ENCODE measurements at places on chromosomes 1 and 21. TPM values are rescaled to one million over a fixed set of nuclear protein-coding genes. Genes with fewer than 3 reads are reported as not detected.

DNA sequence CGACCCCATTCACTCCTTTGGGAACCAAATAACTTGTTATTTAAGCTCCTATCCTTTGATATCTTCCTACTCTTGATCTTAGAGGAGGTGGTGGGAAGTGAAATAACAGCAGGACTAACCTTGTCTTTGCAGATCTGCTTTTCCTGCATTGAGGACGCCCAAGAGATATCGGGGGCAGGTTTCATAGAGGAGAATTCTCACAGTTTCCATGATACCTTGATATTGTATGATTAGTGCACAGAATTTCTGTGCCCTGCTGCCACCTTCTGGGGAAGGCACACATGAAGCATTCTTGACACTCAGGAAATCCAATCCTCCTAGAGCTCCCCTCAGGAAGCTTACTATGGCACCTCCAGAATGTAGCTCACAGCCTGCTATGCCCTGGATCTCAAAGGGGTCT lies 1.6 kb downstream of the CD1B start:
- no peak for DNase-seq
- no peak overlapping the region for H3K4me3 ChIP-seq
- H3K27me3 ChIP-seq = no peaks in the 10 kb centered on the region
- H3K27ac ChIP-seq = no peak overlapping the region

Gene ELAPOR1
- total RNA-seq = 1.2 TPM

Gene TP53BP2
- total RNA-seq = 32.9 TPM

- H3K27ac ChIP-seq = no peak overlapping the region
- H3K27me3 ChIP-seq = no peaks in the 10 kb centered on the region
- H3K36me3 ChIP-seq = no peaks in the 10 kb centered on the region
- H3K4me1 ChIP-seq = no peaks in the 10 kb centered on the region
- no peak overlapping the region for H3K4me3 ChIP-seq
These were observed 81.6 kb upstream of the PBX1 start for GRCh38 chr1:164477343-164477742.

DNA sequence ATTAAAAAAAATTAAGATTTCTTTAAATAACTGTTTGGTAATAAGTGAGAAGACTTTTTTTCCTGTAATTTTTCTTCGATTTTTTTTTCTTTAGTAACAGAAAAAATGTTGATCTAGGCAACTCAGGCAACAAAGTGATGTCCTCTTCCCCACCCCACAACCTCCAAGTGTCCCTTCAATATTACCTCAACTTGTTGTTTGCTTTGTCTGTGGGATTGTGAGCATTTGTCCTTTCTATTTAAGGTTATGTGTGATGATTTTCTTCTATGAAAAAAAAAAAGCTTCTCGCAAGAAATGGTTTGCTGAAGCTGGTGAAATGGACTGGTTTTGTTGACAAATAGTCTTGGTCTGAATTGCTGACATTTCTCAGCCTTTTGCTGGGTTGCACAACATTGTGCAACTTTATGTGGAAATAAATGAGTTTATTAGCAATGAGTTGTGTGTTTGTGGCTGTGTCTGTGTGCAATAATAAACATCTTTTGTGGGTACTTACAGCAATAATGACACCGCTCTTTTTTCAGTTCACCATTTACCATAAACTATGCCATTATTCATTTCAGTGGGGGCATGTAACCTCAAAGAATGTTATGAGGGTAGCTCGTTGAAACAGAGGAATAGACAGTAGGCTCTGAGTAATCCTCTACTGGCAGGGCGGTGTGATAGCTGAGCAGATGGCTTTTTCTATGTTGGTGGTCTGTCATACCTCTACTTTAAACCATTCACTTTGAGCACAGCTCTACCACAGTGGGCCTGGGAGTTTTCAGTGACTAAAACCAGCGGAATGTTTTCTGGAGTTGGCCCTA lies 218.4 kb downstream of the HLX start:
- peak; percentile 95 for DNase-seq
- H3K27me3 ChIP-seq = no peaks in the 10 kb centered on the region
- no peaks in the 10 kb centered on the region for H3K36me3 ChIP-seq
- peaks cover 31% of the 10 kb centered on the region for H3K4me1 ChIP-seq
- H3K4me3 ChIP-seq = no peak overlapping the region

DNA sequence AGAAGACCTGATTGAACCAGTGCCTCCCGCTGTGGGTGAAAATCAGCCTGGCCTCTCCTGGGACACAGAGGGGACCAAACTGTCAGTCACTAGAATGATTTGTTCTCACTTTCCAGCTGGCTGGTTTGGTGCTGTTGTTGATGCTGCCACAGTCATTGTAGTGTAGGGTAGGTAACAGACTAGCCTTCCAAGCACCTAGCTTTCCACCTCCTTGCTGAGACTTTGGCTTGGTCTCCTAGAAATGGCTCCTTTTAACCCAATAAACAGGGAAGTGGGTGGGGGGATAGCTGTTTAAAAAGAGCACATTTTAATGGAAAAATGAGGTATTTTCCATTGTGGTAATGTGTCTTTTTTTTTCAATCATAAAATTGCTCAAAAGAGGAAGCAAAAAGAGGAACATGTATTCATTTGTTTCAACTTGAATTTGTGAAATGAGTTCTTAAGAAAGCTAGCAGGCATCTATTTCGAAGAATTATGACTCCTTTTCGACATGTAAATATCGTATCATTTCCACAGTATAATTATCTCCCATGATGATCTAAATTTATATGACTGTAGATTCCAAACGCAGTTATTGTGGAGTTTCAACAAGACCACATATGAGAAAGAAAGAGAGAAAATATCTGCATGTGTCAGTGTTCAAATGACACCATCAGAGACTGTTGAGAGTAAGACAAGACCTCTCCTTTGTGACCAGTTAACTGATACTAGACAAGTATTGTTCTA lies 190.1 kb downstream of the HLX start:
- DNase-seq = no peak
- H3K4me1 ChIP-seq = no peaks in the 10 kb centered on the region
- no peaks in the 10 kb centered on the region for H3K27me3 ChIP-seq
- H3K36me3 ChIP-seq = no peaks in the 10 kb centered on the region
- no peak overlapping the region for H3K4me3 ChIP-seq

DNA sequence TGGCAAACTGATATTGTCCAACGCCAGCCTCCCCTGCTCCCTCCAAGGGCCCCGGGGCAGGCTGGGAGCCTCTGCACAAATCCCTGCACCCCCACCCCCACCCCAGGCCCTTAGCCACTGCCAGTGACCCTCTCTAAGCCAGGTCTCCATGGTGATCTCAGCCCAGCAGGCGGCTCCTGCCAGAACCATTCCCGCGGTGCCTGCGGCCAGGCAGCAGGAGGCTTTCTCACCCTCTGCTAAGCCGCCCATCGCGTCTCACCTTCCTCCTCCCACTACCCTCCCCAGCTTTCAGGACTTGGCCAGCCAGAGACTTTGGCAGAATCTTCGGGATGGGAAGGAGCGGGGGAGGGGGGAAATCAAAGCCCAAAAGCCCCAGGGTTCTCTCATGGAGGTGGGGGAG lies 46.8 kb upstream of the WASF2 start:
- H3K4me3 ChIP-seq = no peak overlapping the region
- DNase-seq = no peak

DNA sequence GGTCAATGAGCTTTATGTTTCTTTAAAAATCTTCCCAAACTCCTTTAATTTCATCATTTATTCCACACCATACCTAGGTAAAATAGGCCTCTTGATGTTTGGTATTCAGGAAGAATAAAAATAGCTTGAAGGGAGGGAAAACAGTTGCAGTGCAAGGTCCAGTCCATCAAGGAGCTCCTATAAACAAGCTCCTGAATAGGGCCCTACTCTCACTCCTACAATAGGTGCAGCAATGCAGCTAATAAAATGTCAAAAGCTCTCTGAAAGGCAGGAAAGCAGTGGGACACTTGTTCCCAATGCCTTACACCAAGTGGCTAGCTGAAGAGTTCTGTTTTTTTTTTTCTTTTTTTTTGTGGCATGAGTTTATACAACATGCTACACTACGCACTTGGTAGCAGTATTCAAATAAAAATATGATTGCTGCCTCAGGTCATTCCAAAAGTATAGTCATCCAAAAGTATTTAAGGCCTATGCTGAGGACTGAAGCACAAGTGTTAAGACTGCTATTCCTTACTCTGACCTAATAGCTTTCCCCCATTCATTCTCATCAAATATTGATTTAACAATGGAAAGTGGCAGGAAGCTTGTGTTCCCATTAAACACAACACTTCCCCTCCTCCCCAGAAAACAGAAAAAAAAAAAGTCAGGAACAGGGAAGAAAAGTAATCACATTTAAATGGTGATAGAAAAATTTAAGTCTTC lies 9.8 kb downstream of the TEX38 start:
- H3K36me3 ChIP-seq = peaks cover 92% of the 10 kb centered on the region
- no peaks in the 10 kb centered on the region for H3K27me3 ChIP-seq
- no peaks in the 10 kb centered on the region for H3K4me1 ChIP-seq
- H3K4me3 ChIP-seq = no peak overlapping the region
- no peak for DNase-seq

Gene LCE2B
- total RNA-seq = not detected

GRCh38 chr1:229430761-229431283 lies 3.1 kb downstream of the ACTA1 start:
- H3K27ac ChIP-seq = no peak overlapping the region
- DNase-seq = peak; percentile 50
- no peaks in the 10 kb centered on the region for H3K36me3 ChIP-seq
- H3K4me3 ChIP-seq = no peak overlapping the region
- peaks cover 9% of the 10 kb centered on the region for H3K4me1 ChIP-seq

DNA sequence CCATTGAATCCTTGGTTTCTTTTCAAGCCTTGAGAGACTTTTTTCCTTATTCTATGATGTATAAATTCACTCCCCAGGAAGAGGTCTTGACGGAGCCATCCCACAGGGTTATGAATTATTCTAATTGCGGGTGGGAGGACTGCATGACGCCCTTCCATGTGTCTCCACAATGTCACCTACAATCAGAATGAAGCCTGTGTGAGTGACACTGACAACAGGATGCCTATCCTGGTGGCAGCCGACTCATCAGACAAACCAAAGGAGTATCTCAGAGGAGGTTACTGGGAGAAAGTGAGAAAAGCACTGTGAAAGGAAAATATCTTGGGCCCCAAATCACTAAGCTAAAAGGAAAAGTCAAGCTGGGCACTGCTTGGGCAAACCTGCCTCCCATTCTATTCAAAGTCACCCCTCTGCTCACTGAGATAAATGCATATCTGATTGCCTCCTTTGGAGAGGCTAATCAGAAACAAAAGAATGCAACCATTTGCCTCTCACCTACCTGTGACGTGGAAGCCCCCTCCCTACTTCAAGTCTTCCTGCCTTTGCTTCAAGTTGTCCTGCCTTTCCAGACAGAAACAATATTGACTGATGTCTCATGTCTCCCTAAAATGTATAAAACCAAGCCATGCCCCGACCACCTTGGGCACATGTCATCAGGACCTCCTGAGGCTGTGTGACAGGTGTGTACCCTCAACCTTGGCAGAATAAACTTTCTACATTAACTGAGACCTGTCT lies 98.4 kb downstream of the SMYD2 start:
- no peak overlapping the region for H3K4me3 ChIP-seq
- no peaks in the 10 kb centered on the region for H3K27me3 ChIP-seq
- H3K4me1 ChIP-seq = peaks cover 32% of the 10 kb centered on the region

GRCh38 chr1:32714277-32714676 lies 11.7 kb upstream of the SYNC start:
- H3K36me3 ChIP-seq = peaks cover 2% of the 10 kb centered on the region
- H3K4me1 ChIP-seq = peaks cover 73% of the 10 kb centered on the region
- H3K4me3 ChIP-seq = no peak overlapping the region
- H3K27ac ChIP-seq = no peak overlapping the region
- no peaks in the 10 kb centered on the region for H3K27me3 ChIP-seq
- no peak for DNase-seq

GRCh38 chr1:238346340-238346739 lies 455.6 kb upstream of the ZP4 start:
- H3K27me3 ChIP-seq = no peaks in the 10 kb centered on the region
- no peak overlapping the region for H3K27ac ChIP-seq
- no peak for DNase-seq
- H3K36me3 ChIP-seq = no peaks in the 10 kb centered on the region
- no peaks in the 10 kb centered on the region for H3K4me1 ChIP-seq
- no peak overlapping the region for H3K4me3 ChIP-seq

DNA sequence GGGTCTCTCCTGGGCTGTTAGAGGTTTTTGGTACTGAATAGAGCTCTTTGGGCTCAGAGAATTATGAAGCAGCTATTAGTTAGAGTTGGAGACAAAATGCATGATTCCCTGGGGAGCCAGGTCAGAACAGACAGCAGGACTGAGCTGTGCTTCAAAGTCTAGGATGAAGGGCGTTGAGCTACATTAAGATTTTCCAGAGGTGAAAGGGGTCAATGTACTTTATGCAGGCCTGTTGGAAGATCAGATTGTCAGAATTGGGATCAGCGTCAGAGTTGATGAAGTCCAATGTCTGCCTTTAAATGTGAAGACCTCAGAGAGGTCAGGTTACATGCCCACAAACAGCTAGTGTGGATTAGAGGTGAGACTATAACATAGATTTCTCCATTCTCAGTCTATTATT lies 53.8 kb downstream of the RGS5 start:
- H3K4me3 ChIP-seq = no peak overlapping the region
- no peaks in the 10 kb centered on the region for H3K27me3 ChIP-seq
- no peaks in the 10 kb centered on the region for H3K4me1 ChIP-seq
- no peaks in the 10 kb centered on the region for H3K36me3 ChIP-seq

Gene CD101
- total RNA-seq = 0.50 TPM

- peaks cover 3% of the 10 kb centered on the region for H3K4me1 ChIP-seq
- H3K4me3 ChIP-seq = no peak overlapping the region
- H3K36me3 ChIP-seq = no peaks in the 10 kb centered on the region
- H3K27me3 ChIP-seq = no peaks in the 10 kb centered on the region
These were observed 39.5 kb downstream of the RGS8 start for GRCh38 chr1:182644886-182645285.

- no peaks in the 10 kb centered on the region for H3K27me3 ChIP-seq
- H3K36me3 ChIP-seq = peaks cover 51% of the 10 kb centered on the region
- no peak overlapping the region for H3K27ac ChIP-seq
- no peaks in the 10 kb centered on the region for H3K4me1 ChIP-seq
- H3K4me3 ChIP-seq = no peak overlapping the region
These were observed 106.4 kb downstream of the TBX15 start for GRCh38 chr1:118881751-118882150.

Gene BNIPL
- total RNA-seq = 0.75 TPM

Gene DISP3
- not detected for total RNA-seq

DNA sequence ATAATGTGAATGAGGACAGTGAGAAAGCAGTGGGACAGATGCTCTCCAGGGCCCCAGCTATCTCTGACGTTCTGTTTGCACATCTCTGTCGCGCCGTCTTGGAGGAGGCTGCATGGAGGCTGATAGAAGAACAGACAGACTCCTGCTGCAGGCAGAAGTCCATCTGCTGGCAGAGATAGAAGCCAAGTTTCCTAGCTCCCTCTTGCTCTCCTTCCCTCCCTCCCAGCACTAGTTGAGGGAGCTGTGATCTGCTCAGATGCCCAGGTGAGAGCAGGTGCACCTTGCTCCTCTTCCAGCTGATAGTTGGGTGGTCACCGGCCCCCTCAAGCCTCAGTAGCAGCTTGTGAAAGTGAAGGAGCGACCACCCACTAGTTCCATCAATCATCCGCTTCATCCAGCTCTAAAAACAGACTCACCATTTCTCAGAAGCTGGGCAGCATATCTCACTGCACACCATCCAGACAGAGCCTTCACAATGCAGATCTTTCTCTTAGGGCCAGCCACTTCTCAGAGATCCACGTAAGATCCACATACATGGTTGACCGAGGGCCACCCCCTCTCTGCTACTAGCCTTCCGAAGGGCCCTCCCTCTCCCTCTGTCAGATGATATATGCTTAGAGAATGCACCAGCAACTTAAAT lies 12.9 kb downstream of the LRRN2 start:
- no peaks in the 10 kb centered on the region for H3K36me3 ChIP-seq
- H3K27me3 ChIP-seq = peaks cover 28% of the 10 kb centered on the region
- no peak overlapping the region for H3K4me3 ChIP-seq
- no peak overlapping the region for H3K27ac ChIP-seq
- no peaks in the 10 kb centered on the region for H3K4me1 ChIP-seq

Gene MYOG
- not detected for total RNA-seq

GRCh38 chr1:18893120-18893519 lies 9.2 kb downstream of the ALDH4A1 start:
- H3K4me3 ChIP-seq = no peak overlapping the region
- H3K27ac ChIP-seq = no peak overlapping the region
- H3K4me1 ChIP-seq = no peaks in the 10 kb centered on the region
- no peaks in the 10 kb centered on the region for H3K36me3 ChIP-seq

All from SJSA1 (cell line).